ENCODE measurements at places on chromosomes 3 and 15.
A peak's percentile ranks its signal among the peaks of the same experiment; 100 is the strongest.

DNA sequence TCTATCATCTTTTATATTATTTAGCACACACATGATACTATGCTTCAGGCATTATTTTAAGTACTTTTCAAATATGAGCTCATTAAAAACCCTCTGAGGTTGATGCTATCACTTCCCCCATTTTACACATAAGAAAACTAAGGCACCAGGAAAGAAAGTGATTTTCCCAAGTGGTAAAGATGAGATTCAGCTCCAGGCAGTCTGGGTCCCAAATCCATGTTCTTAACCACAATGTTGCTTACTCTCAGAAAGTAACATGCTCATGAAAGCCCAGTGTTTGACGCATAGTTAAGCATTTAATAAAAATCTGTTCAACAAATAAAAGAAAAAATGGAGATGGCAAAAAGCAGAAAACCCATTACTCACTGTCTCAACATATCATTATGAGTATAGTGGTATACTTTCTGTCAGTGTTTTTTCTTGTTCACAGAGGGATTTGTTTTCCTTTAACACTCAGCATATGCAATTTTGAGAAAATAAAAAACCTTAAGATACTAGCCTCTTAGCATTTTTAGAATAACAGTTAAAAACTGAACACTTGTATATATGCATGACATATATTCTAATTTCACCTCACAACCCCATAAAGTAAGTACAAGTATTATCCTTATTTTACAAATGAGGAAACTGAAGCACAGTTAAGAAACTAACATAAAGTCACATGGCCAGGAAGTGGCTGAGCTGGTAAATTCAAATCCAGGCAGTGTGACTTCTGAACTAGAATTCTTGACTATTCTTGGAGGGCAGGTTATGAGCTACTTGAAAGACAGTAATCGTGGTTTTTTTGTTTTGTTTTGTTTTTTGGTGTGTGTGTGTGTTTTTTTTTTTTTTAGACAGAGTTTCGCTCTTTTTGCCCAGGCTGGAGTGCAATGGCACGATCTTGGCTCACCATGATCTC is 10.4 kb downstream of the PEAK1 start:
- no peak for DNase-seq

DNA sequence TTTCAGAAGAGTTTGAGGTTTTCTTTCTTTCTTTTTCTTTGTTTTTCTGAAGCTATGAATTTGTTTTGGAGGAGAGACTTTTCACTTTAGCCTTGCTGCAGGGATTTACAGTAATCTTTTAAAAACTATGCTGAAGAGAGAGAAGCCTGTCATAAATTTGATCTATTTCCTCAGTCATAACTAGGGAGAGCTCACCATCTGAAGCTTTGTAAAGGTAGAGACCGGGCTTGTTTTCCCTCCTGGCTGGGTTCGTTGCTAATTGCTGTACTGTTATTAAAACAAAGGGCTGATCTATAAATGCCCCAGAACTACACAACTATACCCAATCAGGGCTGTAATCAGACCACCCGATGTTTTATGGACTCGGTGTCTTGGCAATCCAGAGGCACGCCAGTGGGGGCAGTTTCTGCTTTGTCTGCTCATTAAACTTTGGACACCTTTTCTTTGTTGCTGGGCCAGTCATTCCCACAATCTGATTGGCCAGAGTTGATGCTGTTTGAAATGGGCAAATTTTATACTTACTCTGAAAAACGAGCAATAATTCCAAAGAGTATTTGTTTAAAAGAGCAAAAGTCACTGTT is 164.3 kb downstream of the CACNA1D start:
- no peak for DNase-seq

DNA sequence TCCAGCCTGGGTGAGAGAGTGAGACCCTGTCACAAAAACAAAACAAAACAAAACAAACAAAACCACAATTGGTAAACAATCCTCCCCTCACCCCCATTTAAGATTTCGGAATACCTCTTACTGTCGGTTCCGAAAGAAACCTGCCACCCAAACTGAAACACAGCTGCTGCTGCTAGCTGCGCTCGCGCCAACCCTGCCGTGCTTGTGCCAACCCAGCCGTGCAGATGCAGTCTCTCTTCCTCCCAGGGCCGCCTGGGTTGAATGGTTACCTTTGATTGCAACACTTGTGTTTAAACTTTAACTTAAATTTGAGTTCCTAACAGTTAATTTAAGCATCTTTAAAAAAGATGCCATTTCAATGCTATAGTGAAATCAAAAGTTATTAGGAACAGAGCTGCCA is 28.5 kb upstream of the SPTBN5 start:
- DNase-seq = no peak

GRCh38 chr3:18838758-18839157 is 309.6 kb upstream of the KCNH8 start:
- DNase-seq = no peak

DNA sequence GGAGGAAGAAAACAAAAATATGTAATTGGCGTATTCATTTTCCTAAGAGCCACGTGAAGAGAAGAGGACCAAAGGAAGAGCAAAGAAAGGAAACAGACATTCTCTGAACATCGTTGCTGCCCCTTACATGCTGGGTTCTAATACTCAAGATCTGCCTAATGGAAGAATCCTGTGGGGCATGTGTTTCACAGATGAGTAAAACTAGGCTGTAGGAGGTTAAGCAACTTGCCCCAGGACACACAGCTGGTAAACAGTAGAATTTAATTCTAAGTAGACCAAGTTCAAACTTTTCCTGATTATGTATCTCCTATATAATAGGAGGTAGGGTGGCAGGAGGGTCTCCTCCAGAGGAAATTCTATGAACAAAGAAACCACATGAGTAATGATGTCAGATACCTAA is 106.1 kb upstream of the TNFAIP8L3 start:
- no peak for DNase-seq

DNA sequence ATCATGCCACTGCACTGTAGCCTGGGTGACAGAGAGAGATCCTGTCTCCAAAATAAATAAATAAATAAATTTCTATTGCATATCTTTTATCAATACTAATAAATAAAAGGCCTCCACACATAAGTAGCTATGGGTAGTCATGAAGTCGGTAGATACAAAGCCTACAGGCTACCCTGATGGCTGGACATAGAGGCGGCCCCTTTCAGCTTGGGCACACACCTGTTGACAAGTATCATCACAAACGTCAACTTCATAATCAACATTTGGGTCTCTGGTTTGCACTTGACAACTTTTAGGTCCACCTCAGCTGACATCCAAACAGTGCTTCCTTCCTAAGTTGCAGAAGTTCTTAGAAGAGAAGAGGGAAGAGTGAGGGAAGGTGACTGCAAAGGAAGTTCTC is 53.4 kb downstream of the ITGA11 start:
- DNase-seq = no peak

DNA sequence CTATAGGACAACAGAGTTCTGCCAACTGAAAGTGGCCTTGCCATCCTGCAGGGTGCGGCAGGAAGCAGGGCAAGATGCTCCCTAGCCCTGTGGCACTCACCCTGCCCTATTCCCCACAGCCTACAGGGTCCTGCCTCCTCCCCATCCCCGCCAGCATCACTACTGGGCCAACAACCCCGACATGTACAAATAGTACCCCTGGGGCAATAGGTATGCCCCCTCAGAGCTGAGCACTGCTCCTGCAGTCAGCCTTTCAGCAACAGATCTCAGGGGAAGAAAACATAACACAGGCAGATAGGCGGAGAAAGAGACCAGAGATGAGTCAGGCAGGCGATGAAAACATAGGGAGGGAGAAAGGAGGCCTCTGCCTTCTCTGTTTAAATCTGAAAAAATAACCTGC is 74.7 kb downstream of the XXYLT1 start:
- no peak for DNase-seq

GRCh38 chr3:125443923-125444322 is 68.8 kb upstream of the ZNF148 start:
- DNase-seq = no peak

DNA sequence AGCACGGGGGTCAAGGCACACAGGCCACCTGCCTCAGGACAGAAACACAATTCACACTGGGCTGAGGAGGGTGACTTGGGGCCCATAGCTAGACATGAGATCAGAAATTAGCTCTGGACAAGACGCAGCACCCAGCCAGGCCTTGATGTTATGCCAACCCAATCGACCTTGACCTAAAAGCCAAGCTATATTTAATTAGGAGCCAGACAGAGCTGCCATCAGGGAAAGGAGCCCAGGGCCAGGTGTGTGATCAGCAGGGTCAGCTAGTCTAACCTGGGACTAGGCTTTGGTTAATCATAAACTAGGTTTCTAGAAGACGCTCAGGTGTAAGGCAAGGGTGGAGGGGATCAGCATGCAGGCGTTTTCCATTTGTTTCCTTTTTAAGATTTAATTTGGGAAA is 23.9 kb upstream of the SLC25A36 start:
- no peak for DNase-seq

- DNase-seq = no peak
Measured at GRCh38 chr3:9026320-9027045, 63.2 kb upstream of the RAD18 start.

DNA sequence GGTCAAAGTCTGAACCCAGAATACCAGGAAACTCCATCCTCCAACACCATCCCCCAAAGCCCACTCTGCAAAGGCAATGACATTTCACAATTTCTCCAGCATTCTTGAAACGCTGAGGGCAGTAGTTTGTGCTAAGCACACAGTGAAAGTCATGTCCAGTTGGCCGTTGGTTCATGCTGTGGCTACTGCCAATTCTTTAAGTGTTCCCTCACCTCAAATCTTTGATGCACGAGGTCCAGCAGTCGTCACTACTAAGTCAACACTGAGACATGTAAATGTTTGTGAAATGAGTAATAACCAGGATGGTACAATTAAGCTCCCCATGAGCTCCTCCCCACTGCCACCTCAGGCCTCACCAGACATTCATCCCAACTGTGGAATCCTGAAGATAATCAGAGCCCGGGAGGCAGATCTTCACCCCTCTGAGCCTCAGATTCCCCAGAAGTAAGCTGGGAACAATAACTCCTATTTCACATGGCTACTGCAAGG is 7.0 kb downstream of the SUCLG2 start:
- DNase-seq = peak; percentile 92

- DNase-seq = no peak
Measured at GRCh38 chr3:55466526-55466925, 20.6 kb downstream of the WNT5A start.

DNA sequence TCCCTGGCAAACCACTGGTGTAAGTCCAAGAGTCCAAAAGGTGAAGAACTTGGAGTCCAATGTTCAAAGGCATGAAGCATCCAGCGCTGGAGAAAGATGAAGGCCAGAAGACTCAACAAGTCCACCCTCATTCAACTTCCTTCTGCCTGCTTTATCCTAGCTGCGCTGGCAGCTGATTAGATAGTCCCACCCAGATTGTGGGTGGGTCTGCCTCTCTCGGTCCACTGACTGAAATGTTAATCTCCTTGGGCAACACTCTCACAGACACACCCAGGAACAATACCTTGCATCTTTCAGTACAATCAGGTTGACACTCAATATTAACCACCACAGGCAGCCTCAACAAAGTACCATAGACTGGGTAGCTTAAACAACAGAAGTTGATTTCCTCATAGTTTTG is 245.9 kb upstream of the IGF1R start:
- DNase-seq = no peak

DNA sequence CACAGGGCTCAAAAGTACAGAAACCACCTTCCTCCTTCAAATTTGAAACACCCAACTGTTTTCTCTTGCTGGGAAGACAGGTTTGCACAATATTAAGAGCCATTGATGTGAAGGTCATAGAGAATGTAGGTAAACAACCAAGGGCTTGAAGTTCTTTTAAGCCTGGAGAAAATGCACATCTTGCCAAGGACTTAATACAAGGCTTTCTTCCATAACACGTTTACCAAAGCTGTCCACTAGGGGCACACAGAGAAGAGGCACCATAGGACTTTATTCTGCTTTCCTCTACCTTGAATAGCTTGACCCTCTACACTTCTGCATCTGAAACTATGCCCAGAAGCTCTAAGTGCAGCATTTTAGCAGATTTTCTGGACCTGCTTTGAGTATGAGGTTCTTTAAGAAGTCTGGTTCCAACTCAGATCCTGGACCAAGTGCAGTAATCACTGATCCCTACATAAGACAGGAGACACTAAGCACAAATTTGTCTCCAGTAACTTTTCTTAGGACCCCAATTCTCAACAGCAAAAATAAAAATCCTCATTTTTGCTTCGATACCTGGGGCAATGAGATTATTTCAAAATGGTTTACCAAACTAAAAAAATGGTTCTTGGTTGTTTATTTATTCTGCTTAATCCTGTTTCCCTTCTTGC is 138.0 kb downstream of the FBN1 start:
- DNase-seq = peak; percentile 39

DNA sequence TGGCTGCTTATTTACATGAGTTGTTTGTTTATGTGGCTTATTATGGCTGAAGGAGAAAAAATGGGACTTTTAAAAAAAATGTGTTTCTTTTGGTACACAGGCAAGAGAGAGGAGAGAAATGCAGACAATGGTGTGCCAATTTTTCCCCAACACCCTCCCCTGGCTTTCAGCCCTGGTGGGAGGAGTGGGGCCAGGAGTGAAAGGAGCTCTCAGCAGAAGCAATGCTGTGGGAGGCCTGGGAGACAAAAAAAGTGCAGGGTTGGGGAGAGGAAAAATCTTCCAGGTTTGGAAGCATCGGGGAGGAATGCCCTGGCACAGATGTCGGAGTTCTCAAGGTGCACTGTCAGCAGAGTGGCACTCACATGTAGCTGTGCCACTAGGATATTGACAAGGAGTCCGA is 117.7 kb upstream of the FOXB1 start:
- DNase-seq = no peak

GRCh38 chr3:2094941-2095340 is 3.7 kb upstream of the CNTN4 start:
- no peak for DNase-seq

GRCh38 chr3:8668216-8668615 is 23.6 kb upstream of the SSUH2 start:
- no peak for DNase-seq

GRCh38 chr15:44712346-44713005 is 1.2 kb downstream of the B2M start:
- no peak for DNase-seq

GRCh38 chr3:140914384-140914945 is 27.2 kb upstream of the SLC25A36 start:
- no peak for DNase-seq
